ENCODE measurements at places on chromosomes 1 and 21.

DNA sequence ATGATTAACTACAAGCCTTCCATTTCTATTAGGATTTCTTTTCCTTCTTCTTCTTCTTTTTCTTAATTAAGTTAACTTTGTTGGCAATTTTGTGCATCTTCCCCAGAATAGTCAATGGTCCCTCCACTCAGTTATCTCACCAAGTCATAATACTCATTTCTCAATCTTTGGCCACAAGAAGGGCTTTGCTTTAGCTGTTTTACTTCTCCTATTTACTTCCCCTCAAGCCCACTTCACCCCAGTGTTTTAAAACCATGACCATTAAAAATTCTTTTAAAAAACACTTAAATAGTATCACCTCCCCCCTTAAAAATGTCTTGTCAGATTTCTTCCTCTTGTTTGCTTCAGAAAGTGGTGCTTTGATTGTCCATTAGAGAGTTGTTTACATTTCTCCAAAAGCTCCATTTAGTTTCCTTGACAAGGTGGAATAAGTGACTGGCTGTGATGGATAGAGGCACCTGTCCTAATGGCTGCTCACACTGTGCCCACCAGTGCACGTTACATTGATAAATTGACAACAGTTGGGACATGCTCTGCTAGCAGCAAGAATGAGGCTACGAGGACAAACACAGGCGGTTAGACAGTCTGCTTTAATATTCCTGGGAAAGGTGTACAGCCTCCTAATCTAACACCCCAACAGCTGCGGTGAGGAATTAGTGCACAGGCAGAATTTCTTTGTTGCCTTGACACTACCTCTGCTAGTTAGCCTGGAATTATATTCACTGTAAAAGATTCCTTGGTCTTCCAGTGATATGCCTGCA is 354.7 kb downstream of the LMO4 start:
- no peak for DNase-seq

DNA sequence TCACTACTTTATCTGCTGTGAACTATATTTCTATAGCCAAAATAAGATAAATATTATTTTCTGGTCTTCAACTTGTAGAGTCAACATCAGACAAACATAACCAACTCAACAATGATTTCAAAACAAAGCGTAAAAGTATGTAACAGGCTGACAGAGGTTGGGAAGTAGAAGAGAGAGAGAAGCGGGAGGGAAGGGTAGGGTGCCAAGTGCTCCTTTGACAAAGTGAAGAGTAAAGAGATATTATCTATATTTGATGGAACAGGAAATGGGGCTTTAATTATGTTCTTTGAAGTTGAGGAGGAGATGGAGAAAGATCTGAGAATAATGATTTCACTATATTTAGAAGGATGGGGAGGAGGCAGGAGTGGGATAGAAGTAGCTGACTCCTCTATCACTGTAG is 70.1 kb downstream of the DNTTIP2 start:
- DNase-seq = no peak

- no peak for DNase-seq
Measured at GRCh38 chr1:232883992-232884661, 66.3 kb upstream of the NTPCR start.

DNA sequence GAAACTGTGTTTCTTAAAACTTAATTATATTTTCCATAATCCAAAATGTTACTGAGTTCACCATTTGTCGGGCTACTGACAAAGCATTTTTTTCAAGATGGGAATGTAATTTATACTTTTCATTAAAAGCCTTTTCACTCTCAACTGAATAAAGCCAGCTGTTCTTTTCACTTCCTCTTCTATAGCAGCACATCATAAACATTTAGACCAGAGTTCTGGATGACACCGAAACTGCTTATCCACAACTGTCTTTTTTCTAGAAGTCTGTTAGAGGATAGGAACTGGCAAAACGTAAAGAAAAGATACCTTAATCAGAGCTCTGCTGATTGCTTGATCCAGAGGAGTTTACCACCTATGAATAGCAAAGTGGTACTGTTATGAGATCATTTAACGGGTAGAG is 594.7 kb downstream of the ADGRL2 start:
- no peak for DNase-seq

GRCh38 chr1:85328713-85329397 is 52.4 kb upstream of the BCL10 start:
- no peak for DNase-seq

DNA sequence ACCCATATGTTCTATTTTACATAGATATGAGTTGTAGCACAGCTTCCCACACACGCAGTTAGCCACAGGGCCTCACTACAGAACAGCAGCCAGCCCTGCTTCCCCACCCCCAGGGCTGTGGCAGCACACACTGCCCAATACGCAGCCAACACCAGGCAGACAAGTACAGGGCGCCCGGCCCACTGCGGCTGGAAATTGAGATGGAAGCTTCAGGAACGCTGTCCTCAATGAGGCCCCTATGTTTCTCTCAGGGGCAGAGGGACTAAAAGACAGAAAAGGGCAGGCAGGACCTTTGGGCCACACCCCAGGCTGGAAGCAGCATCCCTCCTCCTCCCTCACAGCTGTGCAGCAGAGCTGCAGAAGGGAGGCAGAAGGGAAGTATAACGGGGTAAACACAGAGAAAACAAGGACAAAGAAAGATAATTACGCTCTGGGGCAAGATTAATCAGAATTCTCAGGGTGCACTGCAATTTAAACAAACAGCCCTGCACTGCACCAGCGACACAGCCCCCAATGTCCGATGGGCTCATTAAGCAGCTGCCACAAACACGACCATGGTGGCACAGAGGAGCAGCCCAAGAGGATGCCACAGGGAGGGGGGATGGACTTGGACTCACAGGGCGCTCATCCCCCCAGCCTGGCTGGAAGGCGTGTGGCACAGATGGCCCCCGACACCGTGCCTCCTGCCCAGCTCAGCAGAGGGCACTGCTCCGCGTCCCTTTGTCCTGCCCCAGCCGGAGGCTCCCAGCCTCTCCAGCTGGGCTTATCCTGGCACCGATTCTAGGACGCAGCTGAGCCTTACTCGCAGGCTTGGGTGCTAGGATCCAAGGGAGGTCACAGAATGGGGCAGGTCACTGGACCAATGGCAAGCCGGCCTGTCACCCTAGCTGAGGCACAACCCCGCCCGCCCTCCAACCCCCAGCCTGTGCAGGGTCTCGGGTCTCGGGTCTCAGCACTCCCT is 14.2 kb downstream of the WDR4 start:
- DNase-seq = no peak
